ENCODE measurements at places on chromosomes 3 and 15. TPM values are rescaled to one million over a fixed set of nuclear protein-coding genes. Genes with fewer than 3 reads are reported as not detected.

DNA sequence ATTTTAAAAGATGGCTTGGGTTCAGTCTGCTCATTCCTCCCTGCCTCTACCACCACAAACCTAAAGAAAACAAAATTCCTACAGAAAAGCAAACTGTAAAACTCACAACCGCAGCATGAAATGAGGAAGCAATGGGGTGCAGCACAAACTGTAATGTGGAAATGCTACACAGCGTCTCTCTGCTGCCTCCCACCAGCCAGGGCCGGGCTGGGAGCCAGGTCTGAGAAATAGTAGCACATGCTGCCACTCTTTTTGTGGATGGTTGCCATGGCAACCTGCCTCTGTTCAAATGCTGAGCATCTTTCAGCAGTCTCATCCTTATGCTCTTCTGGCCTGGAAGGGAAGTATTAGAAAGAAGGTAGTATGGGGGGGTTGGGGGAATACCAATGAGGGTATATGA lies 55.4 kb downstream of the EOMES start:
- DNase-seq, result peak; percentile 91

The ACKR2 gene
- 0.89 TPM for total RNA-seq

- no peak for DNase-seq
Observed at GRCh38 chr3:109131276-109131675, 5.2 kb upstream of the C3orf85 start.

- DNase-seq, result no peak
Observed at GRCh38 chr3:135272026-135272669, 477.1 kb downstream of the EPHB1 start.

The CSPG4 gene
- total RNA-seq, result 7.8 TPM

The BCHE gene
- total RNA-seq, result 5.5 TPM

The CHRM5 gene
- not detected for total RNA-seq

DNA sequence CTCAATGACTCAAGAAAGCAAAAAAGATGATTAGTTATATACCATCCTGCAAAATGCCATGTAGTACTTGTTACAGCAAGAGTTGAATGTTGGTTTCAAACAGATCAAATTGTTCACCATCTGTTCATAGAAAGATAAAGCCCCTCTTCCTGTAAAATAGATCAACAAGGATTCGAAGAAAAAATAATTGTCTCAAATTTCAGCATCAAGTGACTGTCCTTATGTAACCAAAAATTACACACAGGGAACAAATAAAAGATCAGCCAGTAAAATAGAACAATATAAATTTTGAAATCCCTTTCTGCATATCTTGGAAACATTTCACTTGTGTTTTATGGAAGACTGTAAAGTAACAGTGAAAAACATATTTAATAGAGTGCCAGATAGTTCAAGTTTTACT lies 165.1 kb upstream of the STAC start:
- DNase-seq, result no peak

The TRIM42 gene
- not detected for total RNA-seq

- DNase-seq, result no peak
Observed at GRCh38 chr3:12049675-12050074, 45.5 kb downstream of the SYN2 start.

GRCh38 chr3:72448375-72448823 lies 399.8 kb downstream of the SHQ1 start:
- no peak for DNase-seq

DNA sequence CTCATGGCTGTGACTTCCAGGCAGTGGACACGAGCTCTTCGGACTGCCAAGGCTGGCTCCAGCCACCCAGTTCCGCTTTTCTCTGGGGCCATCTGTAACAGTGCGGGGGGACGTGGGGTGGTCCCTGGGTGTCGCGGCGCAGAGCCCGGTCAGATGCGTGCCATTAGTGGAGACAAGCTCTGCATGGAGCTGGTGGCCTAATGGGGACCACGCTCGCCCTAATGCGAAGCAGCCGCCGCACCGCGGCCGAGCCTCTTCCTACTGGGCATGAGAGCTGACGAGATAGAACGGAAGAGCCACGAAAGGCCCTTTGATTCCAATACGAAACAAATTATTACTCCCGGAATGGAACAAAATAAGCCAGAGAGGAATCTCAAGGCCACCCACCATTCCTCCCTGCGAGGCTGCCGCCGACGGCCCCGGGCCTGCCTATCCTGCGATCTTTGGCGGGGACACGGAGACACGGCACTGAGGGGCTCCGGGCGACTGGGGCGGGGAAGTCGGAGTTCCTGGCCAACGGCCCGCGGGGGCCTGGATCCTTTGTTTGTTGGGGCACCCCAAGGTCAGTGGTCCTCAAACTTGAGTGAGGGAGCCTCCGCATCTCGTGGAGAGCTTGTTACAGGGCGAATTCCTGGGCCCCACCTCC lies 18.1 kb downstream of the FOXL2 start:
- DNase-seq, result no peak

DNA sequence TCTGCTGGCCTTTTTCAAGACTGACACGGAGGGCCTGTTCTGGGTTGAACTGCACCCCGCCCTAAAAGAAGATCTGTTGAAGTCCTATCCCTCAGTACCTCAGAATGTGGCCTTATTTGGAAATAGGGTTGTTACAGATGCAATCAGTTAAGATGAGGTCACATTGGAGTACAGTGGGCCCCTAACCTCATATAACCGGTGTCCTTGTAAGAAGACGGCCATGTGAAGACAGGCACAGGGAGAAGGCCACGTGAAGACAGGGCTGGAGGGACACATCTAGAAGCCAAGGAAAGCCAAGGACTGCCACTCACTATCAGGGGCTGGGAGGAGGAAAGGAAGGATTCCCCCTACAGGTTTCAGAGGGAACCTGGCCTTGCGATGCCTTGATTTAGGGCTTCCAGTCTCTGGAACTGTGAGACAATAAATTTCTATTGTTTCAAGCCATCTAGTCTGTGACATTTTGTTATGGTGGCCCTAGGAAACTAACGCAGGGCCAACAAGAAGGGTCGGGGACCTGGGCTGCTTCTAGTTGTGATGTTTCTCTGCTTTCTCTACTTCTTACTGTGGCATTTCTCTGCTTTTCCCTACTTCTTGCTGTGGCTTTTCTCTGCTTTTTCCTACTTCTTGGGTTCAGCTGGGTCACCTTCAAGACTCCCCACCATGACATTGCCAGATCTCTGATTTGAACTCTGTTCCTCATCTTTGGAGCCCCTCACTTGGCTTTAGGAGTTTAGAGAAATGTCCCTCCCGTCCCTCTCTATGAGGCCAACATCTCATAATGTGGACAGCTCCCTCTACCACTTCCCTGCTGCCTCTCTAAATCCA lies 4.8 kb upstream of the CCDC174 start:
- DNase-seq, result no peak

GRCh38 chr3:15538345-15538744 lies 16.8 kb upstream of the COLQ start:
- DNase-seq, result no peak

The HOMER2 gene
- 53.7 TPM for total RNA-seq

The FHIT gene
- 24.5 TPM for total RNA-seq

DNA sequence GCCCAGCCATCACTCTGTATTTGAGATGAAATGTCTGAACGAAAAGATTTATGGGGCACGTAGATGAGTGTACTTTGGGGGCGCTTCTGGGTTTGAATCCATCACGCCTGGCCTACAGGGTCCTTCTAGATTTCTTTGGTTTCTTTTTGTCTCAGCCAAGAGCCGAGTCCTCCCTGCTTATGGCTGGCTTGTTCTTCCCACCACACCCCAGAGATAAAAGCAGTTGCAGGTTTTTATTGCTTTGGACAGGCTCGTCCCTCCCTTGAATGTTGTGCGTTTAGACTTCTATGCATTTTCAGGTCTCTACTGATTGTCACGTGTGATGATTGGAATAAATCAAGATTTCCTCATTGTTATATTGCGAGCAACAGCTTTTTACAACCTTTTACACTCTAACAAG lies 104.8 kb upstream of the CHRNA7 start:
- no peak for DNase-seq

- no peak for DNase-seq
Observed at GRCh38 chr3:170809007-170809974, 60.7 kb downstream of the RPL22L1 start.

The SNX4 gene
- 19.8 TPM for total RNA-seq

DNA sequence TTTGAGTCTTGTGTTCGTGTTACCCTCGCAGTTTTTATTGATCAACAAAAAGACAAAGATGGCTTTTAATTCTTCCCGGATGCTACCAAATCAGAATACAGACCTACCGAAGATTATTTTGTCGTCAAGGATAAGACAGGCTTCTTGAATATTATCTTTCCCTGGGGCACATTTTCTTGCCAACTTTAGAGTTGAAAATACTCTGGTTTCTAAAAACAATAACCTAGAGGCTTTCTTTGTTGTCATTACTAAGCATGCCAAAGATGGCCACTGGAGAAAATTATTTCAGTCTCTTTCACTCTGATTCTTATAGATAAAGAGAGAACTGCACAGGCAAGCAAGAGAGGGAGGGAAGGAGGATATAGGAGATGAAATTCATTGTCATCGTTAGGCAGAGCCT lies 33.9 kb downstream of the OXNAD1 start:
- no peak for DNase-seq

DNA sequence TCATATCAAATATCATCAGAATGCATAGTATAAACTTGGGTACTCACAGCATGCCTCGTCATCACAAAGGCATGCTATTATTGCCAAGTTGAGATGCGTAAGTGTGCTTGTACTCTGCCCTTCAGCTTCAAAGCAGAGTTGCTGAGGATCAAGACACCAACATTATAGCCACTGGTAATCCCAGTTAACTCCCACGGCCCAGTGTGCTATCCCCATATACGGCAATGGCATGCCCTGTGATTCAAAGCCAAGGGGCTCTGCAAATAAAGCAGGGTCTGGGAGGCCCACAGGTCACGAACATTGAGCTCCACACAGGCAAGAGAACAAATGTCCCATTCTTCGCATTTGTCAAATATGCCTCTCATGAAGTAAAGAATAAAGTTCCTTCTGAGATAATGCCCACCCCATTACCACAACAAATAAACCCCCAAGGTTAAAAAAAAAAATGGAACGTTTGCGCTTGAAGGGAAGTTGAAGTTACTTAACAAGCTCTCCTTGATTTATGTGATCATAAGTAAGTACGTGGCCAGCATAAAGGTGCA lies 298.1 kb upstream of the NECTIN3 start:
- no peak for DNase-seq

DNA sequence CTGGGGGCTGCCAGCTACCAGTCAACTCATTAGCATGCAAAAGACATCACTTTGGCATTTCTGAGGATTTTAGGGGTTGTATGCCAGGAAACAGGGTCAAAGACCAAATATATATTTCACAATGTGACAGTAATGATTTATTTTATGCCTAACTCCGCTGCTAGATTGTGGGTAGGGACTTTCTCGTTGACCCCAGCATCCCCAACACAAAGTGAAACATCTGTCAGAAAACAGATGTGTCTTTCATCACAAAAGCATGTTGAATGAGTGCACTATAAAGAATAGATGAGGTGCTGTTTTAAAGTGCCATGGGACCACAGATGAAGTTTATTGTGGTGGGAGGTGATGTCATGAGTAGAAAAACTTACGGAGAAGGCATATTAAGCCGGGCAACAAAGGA lies 59.7 kb downstream of the ITPR1 start:
- no peak for DNase-seq

The SLC12A1 gene
- total RNA-seq, result not detected

The MME gene
- total RNA-seq, result 4.8 TPM

- peak; percentile 4 for DNase-seq
Observed at GRCh38 chr15:74261041-74261440, 24.9 kb downstream of the CCDC33 start.
